Mucosa of gallbladder (tissue), 1 donor: ENCODE measurements at places on chromosomes 7 and 10. TPM values are rescaled to one million over a fixed set of nuclear protein-coding genes. Genes with fewer than 3 reads are reported as not detected.

DNA sequence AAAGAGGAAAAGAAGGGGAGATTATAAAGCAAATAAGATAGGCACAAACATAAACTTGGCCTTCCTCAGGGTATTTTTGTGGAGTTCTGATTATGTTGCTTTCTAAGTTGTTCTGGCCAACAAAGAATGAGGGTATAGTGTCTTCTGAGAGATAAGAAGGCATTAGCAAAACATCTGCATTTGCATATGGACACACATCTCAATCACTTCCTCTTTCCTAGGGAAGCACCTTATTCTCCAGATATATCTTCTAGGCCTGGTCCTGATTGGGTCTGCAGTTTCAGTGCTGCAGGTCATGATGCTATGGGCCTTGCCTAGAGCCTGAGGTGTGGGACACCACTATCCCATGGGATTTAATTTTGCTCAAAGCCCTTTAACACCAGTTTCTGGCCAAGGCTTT is 308.8 kb upstream of the PHYHIPL start:
- no peak for DNase-seq

DNA sequence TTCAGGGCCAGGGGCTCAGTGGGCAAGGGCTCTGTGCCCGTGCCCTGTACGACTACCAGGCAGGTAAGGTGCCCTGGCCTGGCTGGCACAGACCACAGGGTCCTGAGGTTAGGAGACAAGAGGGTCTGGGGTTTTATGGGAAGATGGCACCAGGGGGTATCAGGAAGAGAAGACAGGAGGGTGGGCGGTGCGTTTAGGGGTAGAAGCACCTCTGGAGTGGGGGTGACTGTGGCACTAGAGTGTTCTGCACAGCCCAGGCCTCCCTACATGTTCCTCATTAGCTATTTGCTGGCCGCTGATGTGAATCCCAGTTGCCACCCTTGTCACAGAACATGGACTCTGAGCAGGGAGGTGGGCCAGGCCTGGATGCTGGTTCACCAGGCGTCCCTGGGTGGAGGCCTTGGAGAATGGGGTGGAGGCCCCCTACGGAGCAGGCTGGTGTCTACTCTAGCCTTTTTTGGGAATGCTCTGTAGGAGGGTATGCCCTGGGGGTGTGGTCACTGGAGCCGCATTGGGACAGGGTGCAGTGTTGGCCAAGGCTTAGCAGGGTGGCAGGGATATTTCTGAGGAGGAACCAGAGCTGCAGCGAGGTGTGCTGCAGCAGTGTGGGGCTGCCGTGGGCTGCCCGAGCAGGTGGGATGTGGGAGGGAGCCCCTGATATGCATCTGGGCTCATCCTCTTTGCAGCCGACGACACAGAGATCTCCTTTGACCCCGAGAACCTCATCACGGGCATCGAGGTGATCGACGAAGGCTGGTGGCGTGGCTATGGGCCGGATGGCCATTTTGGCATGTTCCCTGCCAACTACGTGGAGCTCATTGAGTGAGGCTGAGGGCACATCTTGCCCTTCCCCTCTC is 5.0 kb downstream of the PGAM2 start:
- no peak for DNase-seq

GRCh38 chr10:94591461-94592205 is 46.0 kb downstream of the HELLS start:
- DNase-seq = no peak

DNA sequence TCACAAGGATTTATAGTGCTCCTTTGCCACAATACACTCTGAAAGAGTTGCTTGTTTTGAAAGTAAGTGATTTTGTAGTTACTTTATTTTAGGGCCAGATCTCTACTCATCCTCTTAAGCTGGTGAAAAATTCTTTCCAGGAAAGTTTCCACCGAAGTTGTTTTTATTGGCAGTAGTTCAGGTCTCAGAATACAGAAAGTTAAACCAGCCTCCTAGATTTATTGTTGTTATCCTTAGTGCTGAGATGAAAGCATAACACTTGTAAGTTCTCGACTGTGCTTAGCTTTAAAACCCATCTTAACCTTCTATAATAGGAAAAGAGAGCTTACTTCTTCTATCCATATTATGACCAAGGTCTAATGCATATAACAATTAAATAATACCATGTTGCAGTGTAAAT is 5.5 kb downstream of the AP3M1 start:
- no peak for DNase-seq

DNA sequence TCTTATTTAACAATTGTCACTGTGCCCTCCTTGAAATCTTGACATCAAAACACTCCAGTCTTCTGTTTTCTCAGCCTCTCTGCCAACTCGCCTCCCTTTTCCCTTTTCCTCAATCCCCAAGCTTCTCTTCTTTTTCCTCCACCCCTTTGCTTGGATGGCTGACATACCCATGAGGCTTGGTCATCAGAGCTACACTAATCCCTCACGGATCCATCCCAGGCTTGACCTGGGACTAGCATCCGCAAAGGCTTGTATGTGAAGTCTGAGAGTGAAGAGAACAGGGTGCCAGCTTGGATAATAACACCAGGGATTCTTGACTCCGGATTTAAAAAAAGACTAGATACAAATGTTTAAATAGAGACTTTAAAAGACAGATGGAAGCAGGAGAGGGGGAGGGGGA is 428.8 kb upstream of the C7orf33 start:
- DNase-seq = no peak

- DNase-seq = no peak
Observed at GRCh38 chr10:87935290-87936141, 72.1 kb downstream of the PTEN start.

GRCh38 chr10:113347508-113347907 is 205.3 kb upstream of the HABP2 start:
- peak; percentile 12 for DNase-seq

DNA sequence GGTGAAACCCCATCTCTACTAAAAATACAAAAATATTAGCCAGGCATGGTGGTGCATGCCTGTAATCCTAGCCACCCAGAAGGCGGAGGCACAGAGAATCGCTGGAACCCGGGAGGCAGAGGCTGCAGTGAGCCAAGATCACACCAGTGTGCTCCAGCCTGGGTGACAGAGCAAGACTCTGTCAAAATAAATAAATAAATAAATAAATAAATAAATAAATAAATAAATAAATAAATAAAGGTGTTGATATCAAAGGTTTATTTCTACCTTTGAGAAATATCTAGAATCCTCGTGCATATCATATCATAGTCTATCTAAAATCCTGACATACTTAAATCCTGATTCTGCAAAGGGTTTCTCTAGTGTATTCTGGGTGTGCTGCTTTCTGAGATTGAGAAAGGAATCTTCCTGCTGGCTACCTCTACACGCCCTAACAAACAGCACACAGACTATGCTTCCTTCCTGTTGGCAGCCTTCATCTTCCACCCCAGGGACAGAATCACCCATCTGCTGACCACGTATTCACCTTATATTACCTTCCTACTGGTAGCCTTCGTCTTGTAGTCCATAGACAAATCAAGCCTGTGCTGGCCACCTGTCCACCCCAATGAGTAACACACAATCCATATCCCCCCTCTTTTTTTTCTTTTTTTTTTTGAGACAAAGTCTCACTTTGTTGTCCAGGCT is 8.7 kb downstream of the ABLIM1 start:
- peak; percentile 47 for DNase-seq

- no peak for DNase-seq
Observed at GRCh38 chr10:76869931-76870330, 767.7 kb downstream of the KCNMA1 start.

DNA sequence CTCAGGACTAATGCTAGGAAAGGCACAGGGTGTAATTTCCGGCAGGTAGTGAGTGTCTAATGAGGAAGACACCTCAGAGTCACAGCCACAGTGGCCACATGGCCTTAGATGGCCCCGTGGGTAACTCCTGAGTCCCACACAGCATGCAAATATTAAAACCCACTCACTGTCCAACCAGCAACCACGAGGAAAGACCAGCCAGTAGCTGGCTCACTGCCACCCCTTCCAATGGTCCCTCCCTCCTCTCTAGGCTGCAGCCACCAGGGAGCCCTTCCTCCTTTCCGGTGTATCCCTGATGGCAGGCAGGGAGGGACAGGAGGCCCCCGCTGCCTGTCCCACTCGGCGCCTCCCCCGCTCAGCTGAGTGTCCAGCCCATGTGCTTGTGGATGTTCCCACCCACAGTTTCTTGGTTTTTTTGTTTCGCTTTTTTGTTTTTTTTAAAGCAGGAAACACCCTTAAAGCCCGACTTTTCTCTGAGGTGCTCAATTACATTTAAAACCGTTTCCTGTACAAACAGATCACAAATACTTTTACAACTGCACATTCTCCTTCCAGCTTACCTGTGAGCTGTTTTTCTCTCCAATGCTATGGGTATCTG is 9.2 kb downstream of the BNIP3 start:
- DNase-seq = no peak

GRCh38 chr7:80028717-80029116 is 105.9 kb upstream of the GNAI1 start:
- no peak for DNase-seq

- DNase-seq = no peak
Observed at GRCh38 chr10:23951841-23952240, 257.1 kb upstream of the KIAA1217 start.

- peak; percentile 46 for DNase-seq
Observed at GRCh38 chr10:61897671-61898434, 3.6 kb upstream of the ARID5B start.

The PON3 gene
- total RNA-seq = 14.0 TPM

The GPR85 gene
- total RNA-seq = 0.69 TPM

The SERPINE1 gene
- 6.6 TPM for total RNA-seq

The C10orf105 gene
- total RNA-seq = 0.06 TPM

The ZFAND4 gene
- 17.2 TPM for total RNA-seq

The PNLIP gene
- 5.4 TPM for total RNA-seq

The MSMB gene
- 15.8 TPM for total RNA-seq

The SFMBT2 gene
- 19.8 TPM for total RNA-seq

The DDX56 gene
- total RNA-seq = 53.3 TPM

The ATG9B gene
- 1.2 TPM for total RNA-seq

The SMC3 gene
- total RNA-seq = 28.5 TPM

The GTF2IRD1 gene
- 28.9 TPM for total RNA-seq

The EBF3 gene
- 1.8 TPM for total RNA-seq
